ENCODE measurements at places on chromosomes 3 and 15. TPM values are rescaled to one million over a fixed set of nuclear protein-coding genes. Genes with fewer than 3 reads are reported as not detected.

DNA sequence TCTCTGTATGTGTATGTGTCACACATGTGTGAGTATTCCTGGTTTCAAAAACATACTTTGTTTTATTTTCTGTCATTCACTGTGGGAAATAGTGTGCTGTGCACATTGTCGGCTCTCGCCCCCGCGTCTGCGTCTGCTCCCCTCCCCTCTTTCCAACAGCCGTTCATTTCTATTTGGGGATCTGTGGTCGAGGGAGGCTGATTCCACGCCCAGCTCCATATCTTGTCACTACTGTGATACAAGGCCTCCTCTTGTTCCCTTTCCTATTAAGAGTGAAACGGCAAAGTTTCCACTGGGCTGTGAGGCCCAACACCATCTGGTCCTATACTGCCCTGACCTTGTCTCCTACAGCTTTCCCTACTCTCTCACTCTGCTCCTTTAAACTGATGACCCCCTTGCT, 172.5 kb upstream of the LRIG1 start:
- H3K27me3 ChIP-seq: peaks cover 9% of the 10 kb centered on the region
- no peaks in the 10 kb centered on the region for H3K4me1 ChIP-seq
- H3K4me3 ChIP-seq: no peak overlapping the region

ARHGEF26 gene
- 0.12 TPM for total RNA-seq

GRCh38 chr3:188071636-188072035, 82.3 kb upstream of the LPP start:
- peaks cover 2% of the 10 kb centered on the region for H3K27me3 ChIP-seq
- no peak overlapping the region for H3K4me3 ChIP-seq
- no peaks in the 10 kb centered on the region for H3K36me3 ChIP-seq
- H3K4me1 ChIP-seq: no peaks in the 10 kb centered on the region

SNX4 gene
- 45.3 TPM for total RNA-seq

CPNE9 gene
- total RNA-seq: 0.17 TPM

DNA sequence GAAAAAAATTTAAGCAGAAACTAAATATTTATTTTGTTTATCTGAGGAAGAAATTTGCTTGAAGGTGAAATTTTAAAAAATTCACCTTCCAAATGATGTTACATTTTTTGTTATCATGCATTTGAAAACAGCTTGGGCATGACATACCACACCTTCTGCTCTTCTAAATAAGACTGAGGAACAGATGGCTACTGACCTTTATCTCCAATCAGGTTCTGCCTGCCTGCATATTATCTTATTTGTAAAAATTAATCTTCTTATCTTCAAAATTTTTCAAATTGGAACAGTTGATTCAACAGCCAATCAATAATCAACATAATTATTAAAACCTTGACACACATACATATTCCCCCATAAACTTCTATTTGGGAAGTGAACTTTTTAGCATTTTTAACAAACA, 641.8 kb upstream of the ZNF385D start:
- H3K4me1 ChIP-seq: no peaks in the 10 kb centered on the region
- H3K27me3 ChIP-seq: no peaks in the 10 kb centered on the region
- no peak overlapping the region for H3K27ac ChIP-seq
- no peak overlapping the region for H3K4me3 ChIP-seq
- no peak for DNase-seq

DNA sequence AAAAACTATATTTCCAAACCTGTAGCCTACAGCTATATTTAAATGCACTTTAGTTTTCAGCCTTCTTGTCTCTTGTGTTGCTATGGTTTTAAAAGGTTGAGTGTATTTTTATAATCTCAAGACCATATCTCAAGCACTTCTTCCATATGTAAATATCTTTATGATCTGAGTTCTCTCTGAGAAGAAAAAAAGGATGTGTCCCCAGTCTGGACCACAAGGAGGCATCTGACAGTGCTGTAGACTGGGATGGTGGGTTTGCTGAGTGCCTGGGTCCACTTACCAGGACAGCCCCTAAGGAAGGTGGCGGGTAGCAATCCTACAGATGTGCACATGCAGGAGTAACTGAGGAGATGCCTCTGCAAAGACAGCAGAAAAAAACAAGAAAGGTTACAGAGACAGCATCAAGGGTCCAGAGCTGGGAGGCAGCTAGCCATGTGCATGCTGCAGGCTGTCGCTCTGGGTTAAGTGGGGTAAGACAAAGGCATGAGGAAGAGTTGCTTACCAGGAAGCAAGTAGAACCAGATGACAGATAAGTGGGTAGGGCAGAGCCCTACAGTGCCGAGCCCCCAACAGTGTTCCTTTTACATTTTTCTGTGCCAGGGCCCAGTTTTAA, 70.6 kb upstream of the SNRK start:
- DNase-seq: no peak
- peaks cover 16% of the 10 kb centered on the region for H3K4me1 ChIP-seq
- H3K36me3 ChIP-seq: no peaks in the 10 kb centered on the region
- H3K27ac ChIP-seq: no peak overlapping the region
- H3K27me3 ChIP-seq: peaks cover 5% of the 10 kb centered on the region
